Vein endothelial cell (primary cell): ENCODE measurements at places on chromosomes 7 and 10. TPM values are rescaled to one million over a fixed set of nuclear protein-coding genes. Genes with fewer than 3 reads are reported as not detected.

The TMEM273 gene
- total RNA-seq = 4.6 and 24.1 TPM in 2 replicates

The SFXN3 gene
- total RNA-seq = 77.7 and 123 TPM in 2 replicates

The OR13A1 gene
- total RNA-seq = not detected in 2 replicates

The PDLIM1 gene
- total RNA-seq = 63.7 and 109 TPM in 2 replicates

The OR2F2 gene
- total RNA-seq = not detected in 2 replicates

The LRRC27 gene
- total RNA-seq = 7.4 and 11.1 TPM in 2 replicates

The HERC4 gene
- 41.2 and 68.8 TPM in 2 replicates for total RNA-seq

The VPS37D gene
- 2.5 and 3.9 TPM in 2 replicates for total RNA-seq

The ACBD7 gene
- 0.65 and 1.9 TPM in 2 replicates for total RNA-seq

The CH25H gene
- total RNA-seq = 3.2 and 8.5 TPM in 2 replicates

The HKDC1 gene
- total RNA-seq = not detected in 2 replicates
